ENCODE measurements at places on chromosomes 11 and 22.

DNA sequence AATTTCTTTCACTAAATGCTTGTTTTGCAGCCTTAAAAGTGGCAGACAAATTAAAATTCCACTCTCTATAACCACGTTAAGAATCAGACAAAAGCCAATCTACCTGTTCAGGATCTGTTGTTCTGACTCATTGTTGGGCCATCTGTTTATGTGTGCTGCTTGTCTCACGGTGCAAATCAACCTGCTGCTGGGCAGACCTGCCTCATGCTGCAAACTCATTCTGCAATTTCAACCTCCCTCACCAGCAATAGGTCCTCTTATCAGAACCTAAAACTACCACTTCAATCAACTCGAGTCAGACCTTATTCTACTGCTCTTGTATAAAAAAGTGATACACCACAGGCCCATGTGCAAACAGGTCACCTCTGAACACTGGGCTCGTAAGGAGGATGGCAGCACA, 75.1 kb downstream of the LARGE2 start:
- DNase-seq, result no peak

DNA sequence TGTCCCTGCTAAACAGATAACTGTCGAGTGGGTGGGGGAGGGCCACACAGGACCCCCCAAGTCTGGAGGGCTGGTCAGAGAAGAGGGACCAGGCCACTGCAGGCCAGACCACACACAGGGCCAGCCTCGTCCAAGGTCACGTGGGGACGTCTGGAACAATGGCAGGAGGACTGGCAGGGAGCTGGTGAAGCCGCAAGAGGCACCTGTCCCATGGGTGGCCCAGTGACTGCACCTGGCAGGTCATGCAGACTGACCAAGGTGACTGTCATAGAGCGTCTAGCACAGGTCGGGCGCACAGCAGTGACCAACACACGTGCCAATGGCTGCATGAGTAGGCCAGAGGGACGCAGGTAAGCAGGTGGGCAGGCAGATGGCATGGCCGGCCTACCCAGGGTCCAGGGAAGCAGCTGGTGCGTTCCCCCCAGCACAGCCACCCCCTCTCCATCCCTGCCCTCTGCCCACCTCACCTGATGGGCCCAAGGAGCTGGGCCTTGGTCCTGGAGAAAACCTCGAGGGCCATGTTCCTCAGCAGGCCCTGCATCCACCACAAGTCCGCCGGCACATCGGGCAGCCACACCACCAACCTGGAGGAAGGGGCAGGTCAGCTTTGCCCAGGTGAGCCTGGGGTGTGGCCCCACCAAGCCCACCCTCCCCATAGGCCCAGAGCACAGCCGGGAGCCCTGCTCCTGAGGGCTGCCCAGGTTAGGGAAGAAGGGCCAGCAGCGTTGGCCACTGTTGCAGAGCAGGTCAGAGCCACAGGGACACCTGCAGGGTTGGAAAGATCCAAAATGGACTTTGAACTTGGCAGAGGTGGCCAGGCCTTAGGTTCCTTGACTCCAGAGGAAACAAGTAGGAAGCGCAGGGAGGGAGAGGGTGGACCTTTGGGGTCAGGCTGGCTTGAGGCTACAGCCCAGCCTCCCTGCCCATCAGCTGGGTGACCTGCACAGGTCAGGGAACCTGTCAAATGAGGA, 10.4 kb downstream of the PNPLA5 start:
- no peak for DNase-seq

DNA sequence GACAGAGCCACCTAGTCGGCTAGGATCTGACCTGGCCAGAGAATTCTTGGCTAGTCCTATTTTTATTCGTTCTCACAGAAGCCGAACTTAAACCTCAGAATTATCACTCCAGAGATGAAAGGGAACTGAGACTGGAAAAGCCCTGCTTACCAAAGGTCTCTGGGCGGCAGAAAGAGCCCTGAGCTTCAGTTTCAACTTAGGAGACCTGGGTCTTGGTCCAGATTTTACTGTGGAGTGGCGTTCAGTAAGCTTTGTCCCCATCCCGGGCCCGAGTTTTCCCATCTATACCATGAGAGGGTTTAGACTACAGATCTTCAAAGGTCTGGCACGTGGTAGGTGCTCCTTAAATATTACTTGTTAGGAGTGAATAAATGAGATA, 516 bp downstream of the NEU3 start:
- no peak for DNase-seq

GRCh38 chr11:72821221-72821919, 7.2 kb downstream of the ATG16L2 start:
- no peak for DNase-seq

DNA sequence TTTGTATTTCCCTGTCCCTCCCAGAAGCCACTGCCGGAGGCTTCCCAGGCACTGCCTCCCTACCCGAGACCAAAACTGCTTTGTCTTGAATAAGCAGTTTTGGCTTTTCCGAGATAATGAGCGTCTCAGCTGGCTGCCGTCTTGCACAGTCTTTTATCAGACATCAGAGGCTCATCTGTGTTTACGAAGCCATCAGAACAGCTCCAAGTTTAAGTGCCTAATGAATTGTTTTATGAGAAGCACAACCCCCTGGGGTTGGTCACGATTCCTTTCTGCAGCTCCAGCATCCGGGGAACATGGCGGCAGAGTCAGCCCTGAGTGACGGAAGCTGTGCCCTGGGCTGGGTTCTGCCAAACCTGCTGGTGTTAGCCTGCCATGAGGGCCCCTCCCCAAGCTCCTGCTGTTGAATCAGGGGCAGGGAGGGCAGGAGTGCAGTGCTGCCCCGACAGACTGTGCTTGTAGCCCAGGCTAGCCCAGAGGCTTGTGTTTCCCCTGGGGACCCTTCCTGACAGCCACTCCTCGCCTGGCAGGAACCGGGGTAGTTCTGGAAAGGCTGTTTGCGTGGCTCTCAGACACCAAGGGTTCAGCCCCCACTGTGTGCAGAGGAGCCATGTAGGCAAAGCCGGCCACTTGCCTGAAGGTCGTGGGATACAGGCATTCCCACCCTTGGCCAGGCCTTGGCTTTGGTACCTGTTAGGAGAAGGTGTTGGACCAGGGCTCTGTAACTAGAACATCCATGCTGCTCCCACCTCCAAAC, 96.1 kb downstream of the MORC2 start:
- DNase-seq, result no peak
